ENCODE measurements at places on chromosomes 6 and 20.

DNA sequence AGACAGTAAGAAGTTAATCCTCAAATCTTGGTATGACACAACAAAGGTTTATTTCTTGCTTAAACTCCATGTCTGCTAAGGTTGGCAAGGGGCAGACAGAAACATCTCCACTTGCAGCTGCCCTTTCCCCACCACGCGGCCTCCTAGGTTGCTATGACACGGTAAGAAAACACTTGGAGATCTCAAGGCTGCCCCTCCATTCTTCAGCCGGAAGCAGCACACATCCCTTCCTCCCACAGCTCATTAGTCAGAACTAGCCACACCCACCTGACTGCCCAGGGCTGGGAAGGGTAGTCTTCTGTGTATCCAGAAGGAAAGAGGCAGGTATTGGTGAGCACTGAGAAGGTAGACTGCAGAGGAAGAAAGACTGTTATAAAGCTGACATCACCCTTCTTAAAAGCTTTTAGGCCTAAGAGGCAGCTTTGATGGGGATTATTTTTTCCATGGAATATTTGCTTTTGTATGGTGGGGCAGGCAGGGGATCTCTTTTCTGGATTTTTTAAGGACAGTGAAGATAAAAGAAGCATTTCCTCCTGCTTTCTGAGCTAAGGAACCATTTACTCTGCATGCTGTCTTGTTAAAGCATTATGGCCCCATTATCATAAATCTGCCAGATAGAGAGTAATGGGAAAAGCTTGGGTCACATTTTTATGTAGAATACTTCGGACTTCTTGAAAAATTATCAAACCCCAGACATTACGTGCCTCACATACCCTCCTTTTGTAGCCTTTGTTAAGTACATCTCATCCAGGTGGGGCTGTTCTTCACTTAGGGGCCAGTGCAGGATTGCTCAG, 41.6 kb downstream of the MRAP2 start:
- no peak for DNase-seq

DNA sequence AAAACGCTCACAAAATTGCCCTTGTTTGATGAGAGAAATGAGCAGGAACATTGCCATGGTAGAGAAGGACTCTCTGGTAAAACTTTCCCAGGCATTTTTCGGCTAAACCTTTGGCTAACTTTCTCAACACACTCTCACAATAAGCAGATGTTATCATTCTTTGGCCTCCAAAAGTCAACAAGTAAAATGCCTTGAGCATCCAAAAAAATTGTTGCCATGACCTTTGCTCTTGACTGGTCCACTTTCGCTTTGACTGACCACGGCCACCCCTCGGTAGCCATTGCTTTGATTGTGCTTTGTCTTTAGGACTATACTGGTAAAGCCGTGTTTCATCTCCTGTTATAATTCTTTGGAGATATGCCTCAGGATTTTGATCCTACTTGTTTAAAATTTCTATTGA, 41.1 kb upstream of the PREP start:
- DNase-seq: no peak

- no peak for DNase-seq
Measured at GRCh38 chr20:44207126-44207723, 3.3 kb downstream of the OSER1 start.

GRCh38 chr6:111606620-111607115, 990 bp upstream of the TRAF3IP2 start:
- DNase-seq: no peak

- DNase-seq: no peak
Measured at GRCh38 chr6:16470502-16471221, 232.3 kb downstream of the GMPR start.

DNA sequence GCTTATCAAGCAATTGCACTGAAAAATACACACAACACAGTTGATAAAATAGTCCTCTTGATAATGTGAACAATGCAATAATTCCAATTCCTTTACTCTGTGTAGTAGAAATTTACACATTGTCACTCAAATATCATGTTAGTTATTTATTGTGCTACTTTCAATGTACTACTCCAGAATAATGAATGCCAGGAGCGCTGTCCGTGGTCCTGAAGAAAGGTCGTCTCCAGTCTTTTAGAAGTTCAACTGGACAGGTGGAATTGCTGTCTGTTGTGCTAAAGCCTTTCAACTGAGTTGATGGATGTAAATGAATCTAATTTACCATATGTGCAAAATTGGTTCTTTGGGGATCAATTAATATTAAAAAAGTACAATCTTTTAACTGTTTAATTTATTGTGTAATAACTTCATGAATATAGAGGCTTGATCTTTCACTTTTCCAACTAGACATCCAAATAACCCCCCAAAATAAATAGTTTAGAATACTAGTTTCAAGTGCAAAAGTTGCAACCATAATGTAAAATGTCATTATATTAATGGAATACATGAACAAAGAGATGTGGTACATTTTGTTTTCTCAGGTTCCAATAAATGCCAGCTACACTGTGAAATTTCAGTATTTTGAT, 3.2 kb downstream of the GRIK2 start:
- DNase-seq: no peak

- DNase-seq: no peak
Measured at GRCh38 chr6:37819802-37820717, 533 bp downstream of the ZFAND3 start.

- DNase-seq: no peak
Measured at GRCh38 chr20:2133318-2134183, 31.9 kb downstream of the STK35 start.

GRCh38 chr6:56671160-56671559, 28.5 kb upstream of the DST start:
- DNase-seq: no peak

DNA sequence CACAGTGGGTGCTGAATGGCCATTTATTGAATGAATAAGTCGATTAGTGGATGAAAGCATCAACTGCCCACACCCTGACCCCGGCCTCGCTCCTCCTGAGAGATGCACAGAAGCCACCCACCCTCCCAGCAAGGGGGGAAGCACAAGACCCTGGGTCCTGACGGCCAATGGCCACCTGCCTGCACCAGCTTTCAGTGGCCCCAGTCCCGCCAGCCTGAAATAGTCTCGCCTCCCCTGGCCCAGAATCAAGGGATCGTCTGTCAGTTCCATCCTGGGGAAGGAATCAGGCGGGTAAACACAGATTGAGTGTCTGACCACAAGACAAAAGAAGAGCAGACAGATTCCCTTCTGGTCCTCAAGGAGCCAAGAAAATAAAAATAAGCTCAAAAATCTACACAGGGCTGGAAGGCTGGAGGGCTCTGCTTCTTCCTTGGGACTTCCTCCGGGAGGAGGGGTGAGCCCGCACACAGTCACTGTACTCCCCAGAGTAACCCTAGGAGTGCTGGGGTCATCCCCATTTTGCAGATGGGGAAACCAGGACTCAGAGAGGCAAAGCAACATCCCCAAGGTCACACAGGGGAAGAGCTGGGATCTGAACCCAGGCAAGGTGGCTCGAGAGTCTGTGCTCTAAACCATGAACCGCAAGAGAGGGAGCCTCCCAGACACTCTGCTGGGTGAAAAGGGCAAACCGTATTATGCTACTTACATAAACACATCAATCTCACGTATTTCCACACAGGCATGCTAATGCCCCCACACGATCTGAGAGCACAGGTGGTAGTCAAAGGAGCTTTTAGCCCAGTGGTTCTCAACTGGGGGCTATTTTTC, 7.8 kb downstream of the PREX1 start:
- no peak for DNase-seq

DNA sequence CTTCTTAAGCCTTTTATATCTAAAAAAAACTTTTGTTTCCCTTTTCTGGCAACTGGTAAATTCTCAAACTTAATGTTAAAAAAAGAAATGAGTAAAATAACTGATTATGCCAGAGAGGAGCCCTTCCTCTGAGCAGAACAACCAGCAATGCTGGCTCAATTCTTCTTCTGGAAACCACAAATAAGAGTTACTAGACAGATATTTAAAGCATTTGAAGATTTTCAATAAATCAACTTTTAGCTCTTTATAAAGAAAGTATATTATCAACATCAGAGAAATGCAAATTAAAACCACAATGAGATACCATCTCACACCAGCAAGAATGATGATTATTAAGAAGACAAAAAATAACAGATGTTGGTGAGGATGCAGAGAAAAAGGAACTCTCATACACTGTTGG, 61.1 kb upstream of the TCF21 start:
- no peak for DNase-seq

DNA sequence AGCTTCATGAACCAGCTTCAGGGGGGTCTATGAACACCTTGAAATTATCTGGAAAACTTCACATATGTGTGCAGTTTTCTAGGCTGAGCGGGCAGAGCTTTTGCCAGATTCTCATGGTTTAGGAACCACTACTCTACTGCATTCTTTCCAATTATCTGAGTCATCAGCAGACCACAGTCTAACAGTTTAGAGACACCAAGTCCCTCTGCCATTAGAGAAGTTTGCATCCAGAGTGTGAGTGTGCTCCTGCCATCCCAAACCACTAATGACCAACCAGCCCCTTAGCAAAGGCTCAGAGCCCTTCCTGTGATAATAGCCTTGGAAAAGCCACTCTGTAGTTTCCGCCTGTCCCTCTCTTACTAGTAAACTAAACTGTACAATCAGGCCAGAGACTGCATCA, 96.8 kb downstream of the PHACTR1 start:
- no peak for DNase-seq

GRCh38 chr6:169862892-169863525, 111.6 kb downstream of the ERMARD start:
- no peak for DNase-seq

DNA sequence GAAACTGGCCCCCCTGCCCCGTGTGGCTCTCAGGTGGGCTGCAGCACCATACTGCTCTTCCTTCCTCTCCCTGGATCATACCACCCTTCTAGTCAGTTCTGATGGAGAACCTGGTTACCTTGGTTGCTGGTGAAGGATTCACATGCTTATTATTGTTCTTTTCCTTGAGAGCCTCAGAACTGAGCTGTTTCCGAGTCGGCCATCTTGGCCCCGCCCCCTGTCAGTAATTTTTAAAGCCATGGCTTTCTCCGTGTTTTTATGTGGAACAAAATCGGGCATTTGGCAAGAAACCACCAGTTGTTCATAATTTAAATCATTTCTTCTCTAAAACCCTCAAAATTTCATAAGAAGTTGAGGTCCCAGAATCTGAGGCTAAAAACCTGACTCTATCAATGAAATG, 493.8 kb downstream of the NKAIN2 start:
- no peak for DNase-seq

DNA sequence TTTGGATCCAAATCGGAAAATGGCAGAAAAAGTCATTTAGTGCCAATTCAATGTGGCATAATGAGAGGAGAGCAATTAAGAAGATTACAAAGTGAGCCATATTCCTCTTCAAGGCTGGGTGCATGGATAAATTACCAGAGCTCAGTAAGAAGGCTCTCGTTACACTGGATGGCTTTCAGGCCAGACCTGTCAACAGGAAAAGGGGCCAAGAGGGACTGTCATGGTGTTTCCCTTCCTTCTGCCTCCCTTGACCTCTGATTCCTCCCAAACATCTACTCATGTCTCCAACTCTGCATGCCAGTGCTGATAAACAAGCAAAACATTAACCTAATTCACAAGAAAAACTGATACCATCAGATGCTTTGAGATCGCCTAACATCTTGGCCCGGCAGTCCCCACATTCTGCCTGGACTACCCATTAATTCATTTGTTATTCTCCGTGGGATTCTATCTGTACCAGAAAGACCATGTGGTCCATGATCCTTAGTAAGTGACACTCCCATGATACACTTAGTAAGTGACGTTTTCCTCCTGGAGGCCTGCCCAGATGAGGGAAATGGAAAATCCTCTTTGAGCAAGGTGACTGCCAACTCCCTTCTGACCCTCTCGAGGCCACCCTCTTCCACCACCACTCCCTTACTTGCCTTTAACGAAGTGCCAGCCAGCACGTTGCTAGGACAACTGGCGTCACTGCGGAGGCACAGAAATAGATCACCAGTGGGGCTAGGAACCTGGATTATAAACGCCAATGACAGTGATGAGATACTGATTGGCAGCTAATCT, 239.2 kb downstream of the GMPR start:
- no peak for DNase-seq

DNA sequence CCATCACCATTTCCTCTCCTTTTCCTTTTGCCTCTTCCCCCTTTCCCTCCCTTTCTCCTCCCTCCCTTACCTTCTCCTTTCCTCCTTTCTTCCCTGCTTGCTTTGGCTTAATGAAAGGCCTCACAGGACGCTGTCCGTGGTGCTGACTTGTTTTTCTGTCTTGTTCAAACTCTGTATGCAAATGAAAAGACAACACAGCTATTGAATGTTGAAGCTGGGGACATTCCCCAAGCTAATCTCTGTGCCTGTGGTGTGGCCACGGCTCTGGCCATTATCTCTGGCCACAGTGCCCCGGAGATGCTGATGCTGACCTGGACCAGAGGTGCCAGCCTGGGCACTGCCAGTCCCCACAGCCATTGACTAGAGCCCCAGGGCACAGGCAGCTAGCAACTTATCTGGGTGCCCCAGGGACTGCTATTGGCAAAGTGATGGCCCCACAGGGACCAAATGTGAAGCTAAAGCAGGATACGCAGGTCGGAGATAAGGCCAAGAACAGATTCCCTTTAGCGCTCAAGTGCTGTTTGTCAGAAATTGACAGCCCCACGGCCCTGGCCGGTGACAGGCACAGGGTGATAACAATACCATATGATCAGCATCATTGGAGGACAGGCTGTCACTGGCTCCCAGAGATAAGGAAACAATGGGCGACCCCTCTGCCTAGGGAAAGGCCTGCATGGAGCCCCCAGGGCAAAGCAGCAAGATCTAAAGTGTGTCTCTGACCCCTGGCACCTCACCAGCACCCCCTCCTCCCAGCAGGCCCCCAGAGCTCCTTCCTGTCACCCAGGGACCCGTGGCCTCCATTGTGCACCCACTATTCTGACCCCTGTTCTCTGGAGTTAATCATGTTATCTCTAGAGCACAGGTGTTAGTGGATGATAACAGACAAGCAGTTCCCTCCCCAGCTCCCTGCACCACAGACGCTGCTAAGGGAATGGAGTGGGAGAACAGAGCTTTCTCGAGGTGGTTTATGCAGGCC, 31.6 kb upstream of the SLC32A1 start:
- no peak for DNase-seq

GRCh38 chr6:5333658-5334057, 72.3 kb downstream of the FARS2 start:
- no peak for DNase-seq
